Left kidney (tissue), 8 donors: ENCODE measurements at places on chromosomes 16 and 17. TPM values are rescaled to one million over a fixed set of nuclear protein-coding genes. Genes with fewer than 3 reads are reported as not detected.

The MMP25 gene
- 1.7 TPM for polyA plus RNA-seq

The UTS2R gene
- polyA plus RNA-seq: 0.40 TPM

The TNFAIP1 gene
- polyA plus RNA-seq: 40.5 TPM

The FBXL19 gene
- polyA plus RNA-seq: 16.9 TPM

The SULT1A4 gene
- polyA plus RNA-seq: 28.7 TPM

The OTOA gene
- polyA plus RNA-seq: 0.17 TPM

The FAM20A gene
- polyA plus RNA-seq: 11.9 TPM

The CACNA1H gene
- 17.0 TPM for polyA plus RNA-seq

The CDH8 gene
- 4.6 TPM for polyA plus RNA-seq

The APOH gene
- polyA plus RNA-seq: not detected

The VWA3A gene
- polyA plus RNA-seq: 4.1 TPM

The PMP22 gene
- 55.4 TPM for polyA plus RNA-seq
